ENCODE measurements at places on chromosomes 3 and 15.

DNA sequence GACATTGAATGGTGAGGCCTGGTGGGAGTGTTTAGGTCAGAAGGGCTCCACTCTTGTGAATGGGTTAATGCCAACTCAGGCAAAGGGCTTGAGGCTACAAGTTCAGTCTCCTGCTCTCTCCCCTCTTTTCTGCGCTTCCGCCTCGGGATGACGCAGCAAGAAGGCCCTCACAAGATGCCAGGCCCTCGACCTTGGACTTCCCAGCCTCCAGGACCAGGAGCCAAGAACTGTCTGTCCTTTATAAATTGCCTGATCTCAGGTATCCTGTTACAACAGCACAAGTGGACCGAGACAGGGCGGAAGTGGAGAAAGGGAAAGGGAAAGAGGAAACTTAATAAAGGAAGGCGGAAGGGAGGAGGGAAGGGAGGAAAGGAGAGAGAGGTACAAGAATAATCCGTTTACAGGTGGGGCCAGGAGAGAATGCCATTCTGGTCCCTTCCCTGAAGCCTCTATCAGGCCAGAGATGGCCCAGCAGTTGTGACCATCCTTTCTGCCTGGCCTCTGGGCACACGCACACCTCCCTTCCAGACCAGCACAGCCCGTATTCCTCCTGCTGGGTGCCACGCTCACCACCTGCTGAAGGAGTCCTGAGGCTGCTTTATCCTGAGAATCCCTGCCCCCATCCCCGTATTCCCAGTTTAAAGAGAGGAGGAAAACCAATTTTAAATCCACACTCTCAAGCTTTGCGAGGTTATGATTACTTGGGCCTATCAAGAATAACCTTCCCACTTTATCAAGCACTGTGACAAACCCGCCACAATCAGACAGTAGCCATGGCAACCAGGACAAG is 64.2 kb downstream of the OXNAD1 start:
- DNase-seq = no peak

DNA sequence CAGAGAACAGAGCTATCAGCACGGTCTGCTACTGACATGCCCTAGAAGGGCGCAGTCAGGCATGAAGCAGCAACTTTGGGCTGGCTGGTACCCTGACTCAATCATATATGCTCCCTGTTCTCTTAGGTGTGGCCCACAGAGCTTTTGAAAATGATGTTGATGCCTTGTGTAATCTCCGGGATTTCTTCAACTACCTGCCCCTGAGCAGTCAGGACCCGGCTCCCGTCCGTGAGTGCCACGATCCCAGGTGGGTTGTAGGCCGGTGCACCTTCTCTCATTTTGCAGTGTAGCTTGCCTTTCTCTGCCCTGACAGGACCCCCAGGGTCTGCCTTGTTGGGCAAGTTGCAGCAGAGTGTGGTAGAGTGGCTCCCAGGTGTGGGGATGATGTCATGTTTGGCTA is 47.7 kb downstream of the PCCB start:
- DNase-seq = no peak

DNA sequence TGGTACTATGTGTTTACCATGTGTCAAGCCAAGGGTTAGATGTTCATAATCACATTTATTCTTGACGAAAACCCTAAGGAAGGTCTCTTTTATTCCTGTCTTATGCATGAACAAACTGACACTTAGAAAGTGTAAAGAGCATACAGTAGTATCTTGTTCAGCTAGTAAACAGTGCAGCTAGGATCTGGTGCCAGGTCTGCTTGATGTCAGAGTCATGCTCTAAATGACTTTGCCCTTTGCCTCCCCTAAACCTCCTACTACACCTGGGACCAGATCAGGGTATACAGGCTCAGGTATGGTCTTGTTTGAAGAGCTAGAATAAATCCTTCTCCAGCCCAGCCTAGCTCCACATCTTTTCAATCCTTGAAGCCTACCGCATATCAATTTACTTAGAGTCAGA is 232.4 kb downstream of the ADAMTSL3 start:
- DNase-seq = no peak

DNA sequence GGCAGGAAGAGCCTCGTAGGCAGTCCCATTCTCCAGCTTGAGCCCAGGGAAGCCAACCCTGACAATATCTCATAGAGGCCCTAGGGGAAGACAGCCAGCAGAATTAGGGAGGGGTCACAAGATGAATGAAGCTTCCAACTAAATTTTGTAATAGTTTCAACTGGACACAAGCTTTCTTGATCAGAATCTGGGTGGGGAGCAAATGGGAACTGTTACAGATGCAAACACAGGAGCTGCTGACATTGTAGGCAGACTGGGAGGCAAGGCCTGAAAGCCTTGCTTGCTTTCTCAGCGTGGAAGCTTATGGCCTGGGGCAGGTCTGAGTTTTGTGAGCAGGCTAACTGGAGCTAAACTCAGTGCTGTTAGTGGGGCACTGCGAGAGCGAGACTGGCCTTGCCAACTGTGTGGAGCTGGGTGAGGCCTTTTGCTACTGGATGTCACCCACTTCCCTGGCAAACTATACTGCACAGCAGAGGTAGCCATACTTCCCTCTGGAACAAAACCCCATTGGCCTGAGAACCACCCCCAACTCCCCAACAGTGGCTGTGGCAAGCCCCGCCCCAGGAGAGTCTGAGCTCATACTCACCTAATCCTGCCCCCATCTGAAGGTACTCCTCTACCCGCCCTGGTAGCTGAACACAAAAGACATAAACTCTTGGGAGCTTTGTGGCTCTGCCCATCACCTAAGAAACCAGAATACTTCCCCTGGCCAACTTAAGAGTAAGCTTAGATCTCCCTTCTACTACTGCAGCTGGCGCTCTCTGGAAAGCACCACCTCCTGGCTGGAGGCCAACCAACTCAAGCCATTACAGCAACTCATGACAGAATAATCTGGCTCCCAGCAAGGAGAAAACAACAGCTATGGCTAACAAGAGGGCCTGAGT is 42.9 kb downstream of the CFAP20DC start:
- DNase-seq = no peak

- no peak for DNase-seq
Observed at GRCh38 chr15:47908486-47908885, 191.2 kb downstream of the SEMA6D start.

DNA sequence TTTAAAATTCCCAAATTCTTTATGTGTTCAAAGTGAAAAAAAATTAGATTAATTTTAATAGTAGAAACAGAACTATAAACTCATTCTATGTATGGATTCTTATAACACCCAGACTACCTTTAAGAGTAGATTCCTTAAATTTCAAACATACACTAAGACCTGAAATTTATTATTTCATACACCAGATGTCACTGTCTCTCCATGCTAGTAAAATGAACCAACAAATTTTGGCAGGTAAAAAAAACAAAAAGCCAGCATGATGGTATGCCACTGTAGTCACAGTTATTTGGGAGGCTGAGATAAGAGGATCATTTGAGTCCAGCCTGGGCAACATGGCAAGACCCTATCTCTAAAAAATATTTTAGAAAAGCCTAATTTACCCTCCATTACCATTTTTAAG is 461.3 kb upstream of the NAALADL2 start:
- no peak for DNase-seq

- DNase-seq = no peak
Observed at GRCh38 chr3:177751770-177752169, 554.5 kb upstream of the TBL1XR1 start.

DNA sequence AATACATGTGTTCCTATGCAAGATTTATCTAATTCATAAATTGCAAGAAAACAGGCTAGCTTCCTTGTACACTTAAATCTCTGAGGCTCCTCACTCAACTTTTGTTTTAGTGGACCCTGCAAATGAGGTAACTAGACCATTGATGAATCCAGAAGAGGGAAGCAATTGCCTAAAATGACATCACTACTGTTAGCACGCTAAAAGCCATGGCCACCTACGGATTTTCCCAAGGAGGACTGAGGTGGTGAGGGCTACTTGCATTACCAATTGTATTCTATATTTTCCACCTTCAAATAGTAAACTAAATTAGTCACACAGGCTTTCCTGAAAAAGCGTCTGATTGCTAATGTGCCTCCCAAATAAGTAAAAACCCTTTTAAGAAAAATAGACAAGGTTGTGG is 140.7 kb downstream of the GADL1 start:
- DNase-seq = no peak

DNA sequence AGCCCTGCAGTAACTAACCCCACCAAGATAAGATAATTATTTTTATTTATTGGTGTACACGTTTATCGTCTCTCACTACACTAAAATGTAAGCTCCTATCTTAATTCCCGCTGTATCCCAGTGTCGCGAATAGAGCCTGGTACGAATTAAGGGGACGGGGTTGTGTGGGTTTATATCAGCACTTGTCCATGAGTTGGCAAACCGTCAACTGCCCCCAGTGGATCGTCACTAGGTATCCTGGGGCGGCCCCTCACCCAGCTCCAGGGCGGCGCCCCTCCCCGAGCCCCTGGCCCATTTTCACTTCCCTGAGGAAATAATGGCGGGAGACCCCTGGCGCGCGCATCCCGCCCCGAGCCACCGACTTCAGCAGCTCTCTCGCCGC is 465 bp downstream of the RUVBL1 start:
- DNase-seq = no peak

GRCh38 chr15:90871716-90872485 is 3.5 kb downstream of the FURIN start:
- no peak for DNase-seq

GRCh38 chr3:129327510-129327909 is 48.8 kb downstream of the HMCES start:
- DNase-seq = no peak

DNA sequence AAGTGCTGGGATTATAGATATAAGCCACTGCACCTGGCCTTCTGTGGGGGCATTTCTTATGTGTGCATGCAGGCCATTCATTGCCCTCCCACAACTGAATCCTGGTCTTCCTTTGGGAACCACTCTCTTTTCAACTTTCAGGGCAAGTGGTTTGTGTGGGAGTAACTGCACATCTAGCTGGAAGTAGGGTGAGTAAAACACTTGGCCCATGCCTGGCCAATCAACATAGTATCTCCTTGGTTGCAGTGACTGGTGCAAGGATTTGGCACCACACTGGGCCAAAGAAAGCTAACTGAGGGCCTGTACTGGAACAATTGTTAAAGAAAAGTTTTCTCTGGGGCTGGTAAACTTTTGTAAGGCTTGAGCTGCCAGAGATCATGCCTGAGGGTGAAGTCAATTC is 189.2 kb upstream of the FEZF2 start:
- DNase-seq = no peak

- no peak for DNase-seq
Observed at GRCh38 chr3:43285644-43286043, 696 bp upstream of the SNRK start.

DNA sequence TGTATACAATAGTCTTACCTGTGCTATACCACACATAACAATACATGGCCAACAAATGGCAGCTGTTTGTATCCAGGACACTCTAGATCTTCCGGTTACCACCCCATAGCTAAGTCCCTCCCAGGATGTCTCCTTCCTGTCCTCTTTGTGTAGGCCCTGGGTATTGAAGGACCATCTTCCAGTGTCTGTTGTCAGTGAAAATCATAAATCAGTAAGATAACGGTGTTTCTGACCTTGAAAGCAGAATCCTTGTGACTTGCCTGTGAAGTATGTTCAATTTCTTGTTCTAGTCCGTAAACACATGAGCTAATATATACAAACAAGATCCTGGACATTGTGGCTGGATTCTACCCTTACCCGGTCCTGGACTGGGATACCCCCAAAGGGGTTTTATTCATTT is 462.8 kb downstream of the NTRK3 start:
- DNase-seq = no peak

DNA sequence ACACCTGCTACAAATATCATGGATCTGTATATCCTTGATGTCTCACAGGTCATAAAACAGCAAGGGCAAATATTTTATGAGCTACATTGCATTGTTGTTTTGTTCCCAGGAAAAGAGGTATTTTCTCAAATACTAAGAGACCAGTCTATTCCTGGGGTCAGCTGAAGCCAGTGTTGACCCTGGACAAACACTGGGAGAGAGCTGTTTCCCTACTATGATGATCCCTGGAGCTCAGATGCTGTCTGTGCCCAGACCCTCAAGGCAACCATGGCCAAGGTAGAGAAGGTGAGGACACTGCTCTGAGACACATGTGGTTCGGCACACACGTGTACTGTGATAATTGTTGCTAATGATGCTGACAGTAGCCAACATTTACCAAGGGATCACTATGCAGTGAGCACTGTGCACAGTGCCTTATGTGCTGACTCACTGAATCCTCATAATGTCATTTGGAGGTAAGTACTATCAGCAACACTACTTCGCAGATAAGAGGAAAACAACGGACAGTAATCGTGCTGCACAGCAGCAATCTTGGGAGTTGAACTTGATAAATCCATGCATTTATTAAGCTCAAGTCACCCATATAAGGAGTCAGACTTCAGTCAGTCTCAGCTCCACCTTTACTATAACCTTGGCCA is 943.6 kb downstream of the FHIT start:
- DNase-seq = no peak
